ENCODE measurements at places on chromosomes 2 and 18.

GRCh38 chr2:74525717-74526648 lies at the start of gene DQX1:
DQX1 (minus strand) TSS chr2:74526231; CDS start chr2:74525729, 502 bp downstream.
- no peak for DNase-seq

GRCh38 chr2:182717816-182718215 lies 1.8 kb downstream of the DNAJC10 start:
- no peak for DNase-seq

- DNase-seq: no peak
Observed at GRCh38 chr2:237156857-237157779, 71.4 kb downstream of the COPS8 start.

GRCh38 chr2:115880558-115880957 lies 1438.1 kb downstream of the DPP10 start:
- DNase-seq: no peak

DNA sequence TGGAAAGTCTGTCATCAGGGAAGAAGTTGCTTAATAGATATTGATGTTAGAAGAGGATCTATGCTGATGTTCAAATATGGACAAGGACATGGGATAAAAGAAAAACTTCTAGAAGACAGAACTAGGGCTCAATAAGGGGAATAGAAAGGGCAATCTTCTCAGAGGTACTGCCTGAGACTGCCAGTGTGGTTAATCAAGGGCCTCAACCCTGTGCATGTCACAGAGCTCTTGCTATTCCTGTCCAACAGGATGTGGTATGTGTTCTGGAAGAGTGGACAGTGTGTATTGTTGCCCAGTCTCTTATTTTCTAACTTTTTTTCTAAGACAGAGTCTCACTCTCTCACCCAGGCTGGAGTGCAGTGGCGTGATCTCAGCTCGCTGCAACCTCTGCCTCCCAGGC lies 27.8 kb upstream of the RNF125 start:
- no peak for DNase-seq

DNA sequence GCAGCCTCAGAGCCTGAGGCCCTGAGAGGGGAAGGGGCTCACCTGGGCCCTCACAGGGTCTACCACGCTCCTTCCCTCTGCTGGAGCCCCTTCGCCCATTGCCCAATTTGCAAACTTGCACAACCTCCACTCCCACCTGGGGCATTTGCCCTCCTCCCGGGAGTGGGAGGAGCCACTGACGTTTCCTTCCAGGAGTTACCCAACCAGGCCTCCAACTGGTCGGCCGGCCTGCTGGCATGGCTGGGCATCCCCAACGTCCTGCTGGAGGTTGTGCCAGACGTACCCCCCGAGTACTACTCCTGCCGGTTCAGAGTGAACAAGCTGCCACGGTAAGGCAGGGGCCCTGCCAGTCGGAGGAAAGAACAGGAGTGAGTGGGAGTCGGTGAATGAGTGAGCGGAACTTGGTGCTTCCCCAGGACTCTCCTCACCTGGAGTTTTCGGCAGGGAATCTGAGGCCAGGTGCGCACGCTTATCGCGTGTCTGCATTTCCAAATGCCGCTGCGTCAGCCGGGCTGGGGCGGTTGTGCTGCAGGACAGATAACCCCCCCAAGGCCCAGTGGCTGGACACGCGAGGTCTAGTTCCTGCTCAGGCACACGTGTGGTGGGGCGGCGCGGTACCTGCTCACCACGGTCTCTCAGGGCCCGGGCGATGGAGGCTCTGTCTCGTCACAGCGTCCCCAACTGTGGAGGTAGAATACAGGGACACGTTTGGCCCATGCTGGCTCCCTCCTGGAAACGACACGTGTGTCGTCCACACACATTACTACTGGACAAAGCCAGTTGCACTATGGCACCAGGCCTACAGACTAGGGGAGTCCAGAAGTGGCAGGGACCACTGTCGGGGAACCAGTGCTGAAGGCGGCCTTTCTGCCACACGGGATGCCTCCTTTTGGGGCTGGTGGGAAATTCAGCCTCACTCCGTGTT lies 11.7 kb downstream of the ANO7 start:
- DNase-seq: no peak

DNA sequence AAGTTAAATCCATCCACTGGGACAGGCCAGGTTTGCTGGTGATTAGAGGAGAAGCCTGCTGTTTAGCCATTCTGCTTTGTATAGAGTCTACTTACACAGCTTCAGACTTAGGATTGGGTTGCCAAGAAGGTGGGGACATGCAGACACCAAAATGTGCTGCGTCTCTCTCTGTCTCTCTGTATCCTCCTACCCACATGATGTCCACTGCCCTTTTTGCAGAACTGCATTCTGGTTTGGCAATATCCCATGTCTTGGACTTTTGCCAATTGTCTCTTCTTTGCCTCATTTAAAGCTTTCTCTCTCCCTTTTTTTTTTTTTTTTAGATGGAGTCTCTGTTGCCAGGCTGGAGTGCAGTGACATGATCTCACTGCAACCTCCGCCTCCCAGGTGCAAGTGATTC lies 261.1 kb upstream of the FN1 start:
- DNase-seq: no peak

DNA sequence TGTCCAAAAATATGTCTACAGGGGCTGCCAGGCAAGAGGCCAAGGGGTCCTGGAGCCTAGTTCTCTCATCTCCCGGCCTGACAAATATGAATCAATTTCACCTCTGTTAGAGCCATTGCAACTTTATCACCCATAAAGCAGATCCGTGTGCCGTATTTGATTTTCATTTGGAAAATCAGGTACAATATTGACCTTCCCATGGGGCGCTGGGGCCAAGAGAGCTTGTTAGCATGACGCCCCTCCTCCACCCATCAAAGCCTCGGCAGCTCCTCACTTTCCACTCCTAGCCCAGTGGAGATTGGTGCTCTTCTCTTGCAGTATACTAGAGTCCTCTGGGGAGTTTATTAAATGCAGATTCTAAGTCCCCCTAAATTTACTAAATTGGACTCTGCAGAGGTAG lies 96.8 kb downstream of the CAPN13 start:
- no peak for DNase-seq

GRCh38 chr2:39091063-39091462 lies 29.8 kb downstream of the SOS1 start:
- DNase-seq: no peak

- no peak for DNase-seq
Observed at GRCh38 chr2:189576396-189576795, 4.2 kb downstream of the SLC40A1 start.

GRCh38 chr2:216849987-216850386 lies 9.9 kb downstream of the TNP1 start:
- DNase-seq: no peak

- DNase-seq: no peak
Observed at GRCh38 chr2:182666674-182667314, 49.3 kb upstream of the DNAJC10 start.

GRCh38 chr2:223545830-223546229 lies 56.3 kb downstream of the SCG2 start:
- no peak for DNase-seq

DNA sequence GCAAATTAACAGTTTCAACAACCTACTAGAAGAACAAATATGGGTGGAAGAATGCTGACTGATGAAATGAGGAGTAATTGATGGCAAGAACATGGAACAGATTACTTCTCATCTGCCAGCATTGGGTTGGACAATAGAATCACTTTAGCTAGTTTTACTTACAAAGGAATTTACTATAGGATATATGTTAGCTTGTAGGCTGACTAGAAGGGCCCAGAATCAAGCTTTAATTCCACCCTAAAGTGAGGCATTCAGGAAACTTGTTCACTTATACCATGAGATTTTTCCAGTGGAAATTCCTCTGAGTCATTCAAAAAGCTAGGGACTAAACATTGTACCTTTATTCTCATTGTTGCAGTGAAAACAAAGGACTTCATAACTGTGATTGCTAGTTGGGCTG lies 5.0 kb upstream of the ZSWIM2 start:
- no peak for DNase-seq

DNA sequence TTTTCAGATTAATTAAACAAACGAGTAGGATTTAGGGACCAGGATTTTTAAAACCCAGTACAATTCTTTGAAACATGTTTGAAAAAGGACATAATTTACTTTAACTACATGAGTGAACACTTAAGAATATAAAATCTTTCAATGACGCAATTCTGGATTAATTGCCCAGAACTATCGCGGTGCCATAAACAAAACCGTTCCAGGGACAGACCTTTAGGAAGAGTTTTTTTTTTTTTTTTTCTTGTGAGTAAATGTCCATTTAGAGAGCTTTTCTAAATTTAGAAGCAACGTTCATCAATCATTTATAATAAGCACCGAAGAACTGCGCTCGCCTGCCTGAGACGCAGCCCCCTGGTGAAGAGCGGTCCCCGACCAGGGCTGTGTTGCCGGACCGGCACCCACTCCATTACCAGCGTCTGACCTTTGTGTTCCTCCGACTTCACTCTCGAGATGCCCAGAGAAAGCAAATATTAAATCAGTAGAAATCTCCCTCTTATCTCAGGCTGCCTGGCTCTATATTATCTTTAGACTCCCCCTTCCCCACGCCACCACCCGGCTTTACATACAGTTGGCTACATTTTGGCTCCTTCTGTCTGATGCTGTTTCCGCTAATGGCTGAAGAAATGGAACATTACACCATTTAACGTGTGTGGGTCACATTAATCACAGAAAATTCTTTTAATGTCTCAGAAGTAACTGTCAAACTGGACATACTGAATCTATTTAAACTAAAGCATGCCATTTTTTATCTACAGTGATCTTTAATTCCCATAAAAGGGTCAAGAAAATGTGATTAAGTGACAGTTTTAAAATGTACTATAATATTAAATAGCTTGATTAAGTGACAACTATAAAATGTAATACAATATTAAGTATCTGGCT lies 364.0 kb upstream of the MEIS1 start:
- no peak for DNase-seq

DNA sequence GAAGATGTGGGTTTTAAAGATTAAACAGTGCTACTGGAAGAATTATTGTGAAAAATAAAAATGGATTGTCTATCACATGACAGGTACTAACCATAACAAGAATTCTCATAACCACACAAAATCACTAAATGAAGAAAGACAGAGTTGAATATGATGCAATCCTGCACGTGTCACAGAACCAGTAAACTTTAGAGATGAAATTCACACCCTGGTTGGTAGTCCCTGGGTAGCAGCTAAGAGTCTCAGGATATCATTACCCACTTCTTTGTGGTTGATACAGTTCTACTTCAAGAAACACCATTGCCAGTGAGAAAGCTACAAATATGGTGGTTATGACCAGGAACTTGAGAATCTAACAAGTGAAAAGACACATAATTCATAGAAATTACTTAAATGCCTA lies 450.2 kb downstream of the ERBB4 start:
- DNase-seq: no peak

DNA sequence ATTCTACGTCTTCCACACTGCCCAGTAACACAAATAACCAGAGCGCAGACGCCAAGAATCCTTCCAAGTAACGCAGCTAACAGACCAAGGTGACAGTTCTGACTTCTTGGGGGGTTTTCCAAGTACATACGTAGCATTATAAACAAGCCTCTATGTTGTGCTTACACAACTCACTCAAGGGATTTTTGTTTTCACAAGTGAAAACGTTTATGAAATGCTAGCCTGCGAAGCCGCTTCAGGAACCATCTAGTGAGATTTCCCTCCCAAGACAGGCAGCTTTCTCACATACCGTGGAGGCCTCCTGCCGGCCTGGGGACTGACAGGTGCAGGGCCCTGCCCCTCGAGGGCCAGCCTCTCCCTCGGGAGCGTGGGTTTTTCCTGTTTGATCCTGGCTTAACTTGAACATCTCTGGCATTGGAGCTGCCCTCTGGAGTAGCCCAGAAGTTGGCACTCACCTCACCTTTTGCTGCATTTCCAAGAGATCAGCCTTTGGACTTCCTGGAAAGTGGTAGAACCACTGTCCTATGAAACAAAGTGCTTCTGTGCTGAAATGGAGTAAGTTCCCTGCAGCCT lies 151.1 kb downstream of the MBP start:
- DNase-seq: no peak

Measured in activated T-helper 1 cell treated with anti-CD3 and anti-CD28 coated beads, Interleukin-2, amount 50 U/mL, for 16 hours (primary cell).